ENCODE measurements at places on chromosomes 2 and 18.

DNA sequence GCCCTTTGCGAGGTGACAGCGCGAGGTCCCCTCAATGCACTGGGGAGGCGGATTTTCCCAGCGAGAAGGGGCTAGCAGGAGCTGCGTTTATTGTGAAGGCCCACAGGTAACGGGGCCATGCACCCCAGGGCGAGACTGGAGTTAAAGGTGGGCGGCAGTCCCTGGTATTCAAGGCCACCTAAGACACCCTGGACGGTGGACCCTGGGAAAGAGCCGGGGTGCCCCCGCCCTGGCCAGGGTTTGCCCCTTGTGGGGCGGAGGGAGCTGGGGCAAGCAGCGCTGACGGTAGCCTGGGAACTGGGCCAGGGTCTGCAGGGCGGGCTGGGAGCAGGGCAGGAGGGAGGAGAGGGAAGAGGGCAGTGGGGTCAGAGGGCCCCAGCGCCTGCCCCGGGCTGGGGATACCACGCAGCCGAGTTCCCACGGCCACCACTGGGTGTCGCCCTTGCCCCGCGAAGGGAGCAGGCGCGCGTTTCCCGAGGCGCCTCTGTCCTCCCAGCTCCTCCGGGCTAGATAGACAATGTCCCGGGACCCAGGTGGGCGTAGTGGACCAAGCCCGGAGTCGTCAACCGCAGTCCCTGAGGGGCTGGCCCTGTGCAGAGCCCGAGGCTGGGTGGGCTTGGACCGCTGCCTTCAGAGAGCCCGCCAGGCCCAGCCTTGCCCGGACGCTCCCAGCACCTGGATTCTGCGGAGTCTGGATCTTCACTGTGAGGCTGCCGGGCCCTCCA is 80.2 kb downstream of the SMAD4 start:
- no peak for DNase-seq

- no peak for DNase-seq
These were observed 13.1 kb upstream of the LRATD1 start for GRCh38 chr2:14619441-14619840.

GRCh38 chr2:237156031-237156856 is 70.6 kb downstream of the COPS8 start:
- DNase-seq: peak; percentile 89

- DNase-seq: no peak
These were observed 11.3 kb upstream of the MLPH start for GRCh38 chr2:237475704-237476141.

GRCh38 chr2:12175323-12175722 is 428.9 kb downstream of the LPIN1 start:
- DNase-seq: no peak

GRCh38 chr2:175180701-175181103 is 808 bp downstream of the ATP5MC3 start:
- DNase-seq: no peak

DNA sequence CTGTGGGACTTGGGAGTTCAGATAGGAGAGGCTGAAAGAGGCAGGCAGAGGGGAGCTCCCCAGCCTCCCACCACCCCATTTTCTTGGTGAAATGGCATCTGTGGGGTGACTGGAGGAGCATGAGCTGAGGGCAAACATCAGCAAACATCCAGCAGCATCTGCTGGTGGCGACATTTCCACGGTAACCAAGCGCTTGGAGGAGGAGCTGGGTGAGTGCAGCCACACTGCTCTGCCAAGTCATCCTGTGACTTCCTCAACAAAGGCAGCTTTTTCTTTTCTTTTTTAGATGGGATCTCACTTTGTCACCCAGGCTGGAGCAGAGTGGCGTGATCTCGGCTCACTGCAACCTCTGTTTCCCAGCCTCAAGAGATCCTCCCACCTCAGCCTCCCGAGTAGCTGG is 5.6 kb downstream of the TXNL4A start:
- no peak for DNase-seq

- DNase-seq: no peak
These were observed 250.5 kb downstream of the TWIST2 start for GRCh38 chr2:239098288-239098970.

DNA sequence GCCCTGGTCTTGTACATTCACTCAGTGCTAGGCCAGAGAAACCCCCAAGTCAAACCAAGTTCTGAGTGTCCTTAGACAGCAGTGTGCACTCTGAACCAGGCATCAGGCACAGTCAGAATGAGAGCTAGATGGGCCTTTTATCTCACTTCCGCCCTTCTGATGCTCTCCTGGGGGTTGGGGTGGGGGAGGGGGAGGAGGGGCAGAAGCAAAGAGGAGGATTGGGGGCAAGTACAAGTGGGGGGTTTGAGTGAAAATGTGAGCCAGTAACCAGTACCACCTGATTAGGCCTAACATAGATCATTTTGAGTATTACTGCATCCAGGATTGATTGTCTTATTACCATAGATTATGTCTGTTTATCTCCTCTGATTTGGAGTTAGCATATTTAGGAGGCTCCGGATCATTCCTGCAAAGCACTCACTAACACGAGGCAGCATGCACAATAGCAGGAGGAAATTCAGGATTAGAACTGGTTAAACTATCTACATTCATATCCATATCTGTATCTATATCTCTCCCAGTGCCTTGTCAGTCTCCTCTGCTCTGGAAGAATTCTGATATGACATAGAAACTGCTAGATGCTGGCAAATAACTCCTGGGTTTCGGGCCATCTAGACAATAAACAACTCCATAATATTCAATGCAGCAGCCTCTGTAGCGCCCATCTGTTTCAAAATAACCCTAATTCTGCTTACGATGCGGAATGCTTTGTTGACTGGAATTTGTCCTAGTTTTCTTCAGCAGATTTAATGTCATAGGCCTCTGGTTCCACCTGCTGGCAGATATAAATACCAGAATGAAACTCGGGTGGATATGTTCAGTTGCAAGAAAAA is 149.1 kb downstream of the RHBDD1 start:
- DNase-seq: no peak

DNA sequence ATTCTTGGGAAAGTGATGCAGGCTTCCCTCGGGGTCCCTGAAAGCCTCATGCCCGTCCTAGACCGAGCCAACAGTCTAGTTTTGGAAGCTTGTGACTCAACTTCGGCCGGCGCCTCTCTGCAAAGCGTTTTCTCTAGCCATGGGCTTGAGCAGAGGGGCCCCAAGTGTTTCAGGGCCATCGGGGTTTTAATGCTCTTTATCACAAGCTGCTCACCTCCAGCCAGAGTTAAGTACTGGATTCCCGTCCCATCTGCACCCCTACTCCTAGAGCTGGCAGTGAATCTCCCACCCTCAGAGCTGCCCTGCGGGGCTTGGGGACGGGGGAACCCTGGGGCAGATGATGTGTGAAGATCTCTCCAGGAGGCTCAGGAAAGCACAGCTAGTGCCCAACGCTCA is 7.3 kb downstream of the RAX start:
- DNase-seq: no peak

GRCh38 chr18:69974365-69974764 is 26.7 kb upstream of the CD226 start:
- DNase-seq: no peak

GRCh38 chr2:43469094-43469493 is 126.7 kb downstream of the THADA start:
- DNase-seq: no peak

DNA sequence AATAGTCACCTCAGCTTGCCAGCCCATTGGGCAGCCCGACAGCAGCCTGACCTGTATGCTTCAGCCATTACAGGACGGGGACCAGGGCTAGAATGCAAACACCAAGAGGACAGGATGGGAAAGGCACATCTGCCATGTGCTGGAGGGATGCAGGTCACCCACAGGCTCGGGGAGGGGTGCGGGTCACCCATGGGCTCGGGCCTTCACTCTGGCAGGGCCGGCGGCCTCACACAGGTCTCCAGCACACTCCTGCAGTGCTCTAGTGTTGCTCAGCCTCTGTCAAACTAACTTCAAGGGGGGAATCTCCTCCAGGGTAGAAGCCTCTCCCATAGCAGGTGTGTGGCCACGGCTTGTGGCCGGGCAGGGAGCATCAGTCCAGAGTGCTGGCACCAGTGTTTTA is 222.5 kb downstream of the SEPTIN10 start:
- DNase-seq: no peak
